ENCODE measurements at places on chromosomes 2 and 18.

DNA sequence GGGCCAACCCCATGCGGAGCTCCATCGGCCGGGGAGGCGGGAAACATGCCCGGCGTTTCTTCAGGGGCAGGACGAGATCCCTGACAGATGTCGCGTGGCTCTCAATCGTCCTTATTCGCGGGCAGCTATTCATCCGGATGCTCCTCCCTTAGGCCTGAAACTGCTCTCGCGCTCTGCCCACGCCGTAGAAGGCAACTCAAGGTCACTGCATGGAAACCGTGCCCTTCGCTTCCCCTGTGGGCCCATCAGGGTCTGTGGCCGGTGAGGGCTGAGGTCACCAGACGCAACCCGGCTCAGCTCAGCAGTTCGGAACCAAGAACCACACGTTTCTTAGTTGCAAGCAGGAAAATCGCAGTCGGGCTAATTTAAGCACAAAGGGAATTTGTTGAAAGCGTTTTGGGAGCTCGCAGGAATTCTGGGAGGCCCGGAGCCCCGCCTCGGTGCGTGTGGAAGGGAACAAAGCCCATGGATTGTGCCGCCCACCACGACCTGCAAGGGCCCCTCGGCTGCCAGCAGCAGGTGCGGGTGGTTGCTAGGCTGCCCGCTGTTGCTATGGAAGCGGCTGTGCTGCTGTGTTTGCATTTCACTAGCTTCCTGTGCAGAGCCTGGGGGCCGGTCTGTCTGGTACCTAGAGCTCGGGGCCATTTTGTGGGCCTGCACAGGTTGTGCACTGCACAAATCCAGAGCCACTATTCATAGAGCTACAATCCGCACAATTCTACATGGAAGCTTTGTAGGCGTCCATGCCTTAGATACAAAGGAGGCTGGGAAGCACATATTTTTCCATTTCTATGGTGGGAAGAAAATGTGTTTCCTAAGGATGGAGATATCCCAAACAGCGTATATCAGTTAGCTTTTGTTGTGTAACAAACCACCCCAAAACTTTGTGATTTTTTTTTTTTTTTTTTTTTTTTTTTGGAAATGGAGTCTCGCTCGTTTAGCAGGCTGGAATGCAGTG lies 6.0 kb upstream of the ALLC start:
- DNase-seq: no peak

GRCh38 chr2:119293254-119293653 lies 69.6 kb downstream of the STEAP3 start:
- no peak for DNase-seq

DNA sequence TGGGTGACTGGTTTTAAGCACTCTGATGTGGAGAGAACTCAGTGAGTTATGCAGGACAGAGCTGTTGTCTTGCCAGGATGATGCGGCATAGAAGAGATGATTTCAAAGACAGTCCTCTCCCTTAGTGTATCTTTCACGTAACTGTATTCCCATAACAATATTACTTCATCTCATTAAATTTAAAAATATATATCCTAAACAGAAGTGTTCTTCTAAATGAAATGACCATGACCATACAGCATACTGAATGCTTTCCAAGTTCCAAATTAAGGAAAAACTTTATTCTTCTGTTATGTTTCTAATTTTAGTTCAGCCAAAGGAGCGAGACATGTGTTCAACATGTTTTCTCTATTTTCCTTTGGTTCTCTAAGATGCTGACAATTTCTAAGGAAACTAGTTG lies 600.1 kb upstream of the FSHR start:
- no peak for DNase-seq

DNA sequence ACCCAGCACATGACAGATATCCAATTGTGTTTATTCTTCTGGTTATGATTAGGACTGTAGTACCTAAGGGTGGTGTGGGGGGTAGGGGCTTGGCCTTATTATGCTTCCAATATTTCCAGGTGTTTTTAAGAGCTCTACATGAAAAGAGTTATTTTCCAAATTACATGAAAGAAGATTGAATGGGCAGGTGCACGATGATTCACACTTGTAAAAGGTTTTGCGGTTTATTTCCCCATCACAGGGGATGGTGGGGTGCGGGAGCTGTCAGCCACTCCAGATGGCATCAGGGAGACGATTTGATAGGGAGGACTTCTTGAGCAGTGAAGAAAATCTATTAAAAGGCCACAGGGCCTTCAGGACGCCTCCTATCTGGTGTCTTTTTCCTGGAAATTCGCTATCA lies 15.1 kb upstream of the CCBE1 start:
- DNase-seq: no peak

- DNase-seq: peak; percentile 44
Observed at GRCh38 chr2:54360055-54360792, 95.9 kb upstream of the SPTBN1 start.

DNA sequence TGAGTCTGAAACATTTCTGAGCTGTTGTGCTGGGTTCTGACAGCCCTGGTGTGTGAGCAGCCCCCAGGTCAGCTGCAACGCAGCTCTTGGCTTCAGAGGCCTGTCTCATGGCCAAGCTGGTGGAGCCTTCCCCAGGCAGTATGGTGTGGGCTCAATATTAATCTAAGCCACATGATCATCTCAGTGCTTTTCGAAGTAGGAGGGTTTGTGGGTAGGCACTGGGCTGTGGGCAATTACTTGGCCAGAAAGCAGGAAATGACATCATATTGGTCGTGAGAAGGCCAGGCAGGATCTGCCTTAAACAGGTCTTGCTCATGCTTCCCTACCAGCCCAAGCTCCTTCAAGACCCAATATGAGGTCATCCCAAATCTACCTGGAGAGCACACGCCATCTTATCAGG lies 26.9 kb downstream of the LOXHD1 start:
- DNase-seq: no peak

DNA sequence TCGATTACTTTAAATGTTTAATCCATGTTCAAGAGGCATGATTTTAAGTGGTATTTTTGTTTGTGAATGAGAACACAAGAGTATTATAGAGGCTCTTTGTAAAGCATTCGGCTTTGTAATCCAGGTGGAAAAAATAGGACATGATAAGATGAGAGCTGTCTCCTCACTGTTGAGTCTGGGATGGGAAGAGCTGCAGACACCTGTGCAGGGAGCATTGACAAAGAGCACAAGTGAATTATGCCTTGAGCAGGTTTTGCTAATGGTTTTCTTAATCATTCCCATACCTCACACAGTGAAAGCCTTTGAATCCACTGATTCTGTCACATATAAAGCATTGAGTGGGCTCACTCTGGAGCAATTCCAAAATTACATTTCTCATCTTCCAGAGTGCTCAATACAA lies 9.6 kb downstream of the COL6A3 start:
- DNase-seq: no peak

- DNase-seq: no peak
Observed at GRCh38 chr2:9752441-9753275, 90.6 kb upstream of the TAF1B start.

DNA sequence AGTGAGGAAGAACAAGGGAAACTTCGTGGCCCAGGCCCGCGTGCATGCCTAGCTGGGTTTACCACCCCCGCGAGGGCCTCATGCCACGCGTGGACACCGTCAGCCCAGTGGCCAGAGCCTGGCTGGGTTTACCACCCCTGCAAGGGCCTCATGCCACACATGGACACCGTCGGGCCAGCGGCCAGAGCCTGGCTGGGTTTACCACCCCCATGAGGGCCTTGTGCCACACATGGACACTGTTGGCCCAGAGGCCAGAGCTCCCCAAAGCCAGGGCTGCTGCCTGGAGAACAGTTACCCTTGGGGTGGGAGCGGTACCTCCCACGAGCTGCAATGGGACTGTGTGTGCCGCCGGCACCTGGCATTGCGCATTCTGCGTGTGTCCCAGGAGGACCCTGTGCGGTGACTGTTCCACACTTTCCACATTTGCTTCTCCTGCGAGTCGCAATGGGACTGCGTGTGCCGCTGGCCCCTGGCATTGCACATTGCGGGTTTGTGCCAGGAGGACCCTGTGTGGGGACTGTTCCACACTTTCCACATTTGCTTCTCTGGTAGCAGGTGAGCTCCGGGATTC lies 105.6 kb upstream of the CTDP1 start:
- DNase-seq: peak; percentile 13

- no peak for DNase-seq
Observed at GRCh38 chr2:138207074-138207930, 243.0 kb downstream of the HNMT start.

DNA sequence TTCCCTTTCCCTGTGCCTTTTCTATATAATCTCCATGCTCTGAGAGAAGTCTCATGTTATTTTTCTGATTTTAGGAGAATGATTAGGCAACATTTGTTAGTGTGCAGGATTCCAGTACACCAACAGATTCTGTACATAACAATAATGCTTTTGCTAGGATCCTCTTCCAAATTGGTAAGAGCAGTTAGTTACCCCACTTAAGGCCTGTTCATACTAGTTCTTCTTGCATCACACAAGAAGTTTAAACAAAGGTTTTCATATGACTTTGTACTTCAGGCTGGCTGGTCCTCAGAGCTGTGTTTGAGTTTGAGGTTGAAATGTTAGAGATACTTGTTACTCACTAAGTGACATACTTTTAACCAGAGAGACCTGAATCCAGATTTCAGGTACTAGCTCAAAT lies 686.9 kb upstream of the NRXN1 start:
- no peak for DNase-seq

- no peak for DNase-seq
Observed at GRCh38 chr18:64248836-64249235, 99.9 kb upstream of the LINC00305 start.

DNA sequence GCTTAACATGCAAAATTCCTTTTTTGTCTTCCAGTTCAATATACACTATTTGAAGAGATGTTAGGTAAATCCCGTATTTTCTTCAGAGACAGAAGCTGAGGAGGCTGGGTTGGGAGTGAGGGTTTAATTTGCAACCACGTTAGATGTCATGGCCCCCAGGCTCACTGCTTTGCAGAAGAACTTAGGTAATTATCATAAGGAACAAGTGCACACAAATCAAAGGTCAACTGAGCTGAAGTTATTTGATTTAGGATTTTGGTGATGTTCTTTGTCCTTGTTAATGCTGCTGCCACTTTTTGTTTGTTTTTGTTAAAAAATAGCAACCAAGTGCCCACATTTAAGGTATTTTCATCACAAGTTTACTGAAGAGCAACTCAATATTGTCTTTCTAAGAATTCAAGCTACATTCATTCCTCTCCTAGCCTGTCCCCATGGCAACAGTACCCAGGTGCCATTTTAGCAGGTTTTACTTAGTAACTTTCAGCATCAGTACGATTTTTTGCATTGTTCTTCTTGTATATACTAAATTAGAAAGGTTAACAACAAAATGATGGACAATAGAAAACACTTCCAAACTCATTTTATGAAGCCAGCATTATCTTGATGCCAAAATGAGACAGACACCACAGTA lies 62.9 kb upstream of the NDUFV2 start:
- DNase-seq: no peak

GRCh38 chr2:89763581-89764485 lies 1072.4 kb downstream of the RPIA start:
- peak; percentile 21 for DNase-seq

GRCh38 chr2:232615339-232615738 lies 18.1 kb upstream of the EFHD1 start:
- DNase-seq: no peak

GRCh38 chr2:95024960-95025405 lies 525 bp upstream of the MAL start:
- DNase-seq: no peak

DNA sequence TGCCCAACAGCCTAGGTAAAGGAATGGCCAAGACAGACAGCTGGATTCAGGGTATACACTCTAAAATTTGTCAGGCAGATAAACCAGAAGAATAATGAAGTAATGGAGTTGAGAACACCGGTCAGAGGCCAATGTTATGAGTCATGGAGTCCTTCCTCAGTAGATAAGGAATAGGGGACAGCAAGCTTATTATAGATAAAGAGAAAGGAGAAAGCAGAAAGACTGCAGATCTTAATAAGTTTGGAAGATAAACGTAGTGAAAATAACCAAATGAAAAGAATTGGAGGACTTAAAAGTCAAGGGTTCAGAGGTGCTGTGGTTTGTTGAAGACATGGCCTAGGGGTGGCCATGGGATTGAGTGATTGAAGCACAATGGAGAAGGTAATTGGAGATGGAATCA lies 63.5 kb upstream of the NFE2L2 start:
- DNase-seq: no peak

DNA sequence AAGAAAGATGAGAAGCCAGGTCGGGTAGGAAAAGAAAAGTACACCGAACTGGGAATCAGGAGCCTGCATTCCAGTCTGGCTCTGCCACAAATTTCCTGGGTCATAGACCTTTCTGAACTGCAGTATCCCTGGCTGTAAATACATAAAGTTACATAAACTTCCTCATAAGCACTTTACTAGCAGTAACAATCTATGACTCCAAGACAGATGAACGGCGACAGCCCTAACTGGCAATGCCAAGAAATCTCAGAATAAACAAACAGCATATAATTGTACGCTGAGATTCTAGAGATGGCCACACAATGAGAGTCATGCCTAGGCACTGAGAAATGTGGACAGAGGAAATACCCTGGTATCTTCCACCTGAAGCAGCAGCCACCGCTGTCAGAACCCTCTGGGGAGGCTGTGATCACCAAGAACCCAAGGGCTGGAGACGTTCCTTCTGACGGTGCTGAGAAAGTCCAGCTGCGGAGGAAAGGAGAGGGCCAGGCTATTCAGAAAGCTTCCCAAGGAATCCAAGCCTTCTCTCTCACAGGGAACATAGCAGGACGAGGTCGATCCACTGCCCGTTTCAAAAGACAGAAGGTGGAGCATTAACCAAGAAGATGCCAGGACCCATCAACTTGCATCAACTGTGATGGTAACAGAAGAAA lies 89.3 kb upstream of the SLC66A3 start:
- DNase-seq: no peak

GRCh38 chr18:46324087-46324955 lies 220.1 kb downstream of the HAUS1 start:
- no peak for DNase-seq

GRCh38 chr18:63313396-63313917 lies 6.1 kb downstream of the BCL2 start:
- DNase-seq: no peak

GRCh38 chr2:25257032-25257552 lies 84.6 kb downstream of the DNMT3A start:
- no peak for DNase-seq

- DNase-seq: no peak
Observed at GRCh38 chr2:174365571-174365970, 30.0 kb upstream of the SCRN3 start.

DNA sequence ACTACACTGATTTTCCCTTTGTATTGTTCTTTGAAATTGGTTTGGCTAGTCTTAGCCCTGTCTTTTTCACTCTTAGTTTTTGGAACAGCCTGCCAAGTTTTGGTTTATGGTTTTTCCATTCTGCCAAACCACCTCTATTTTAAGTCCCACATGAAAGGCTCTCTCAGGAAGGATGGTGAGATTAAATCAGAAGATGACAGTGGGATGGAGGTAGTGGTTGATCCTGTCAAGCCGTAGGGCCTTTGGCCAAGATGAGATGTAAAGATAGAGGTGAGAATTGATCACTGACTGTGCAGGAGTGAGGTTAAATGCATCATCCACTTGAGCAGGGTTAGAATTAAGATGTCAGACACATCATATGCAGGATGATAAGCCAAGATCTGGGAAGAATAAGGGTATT lies 948.5 kb downstream of the SLC4A3 start:
- DNase-seq: no peak

GRCh38 chr2:12787891-12788801 lies 71.4 kb downstream of the TRIB2 start:
- DNase-seq: peak; percentile 27

Data from uterus (tissue), 4 donors.